ENCODE measurements at places on chromosomes 2 and 18.

DNA sequence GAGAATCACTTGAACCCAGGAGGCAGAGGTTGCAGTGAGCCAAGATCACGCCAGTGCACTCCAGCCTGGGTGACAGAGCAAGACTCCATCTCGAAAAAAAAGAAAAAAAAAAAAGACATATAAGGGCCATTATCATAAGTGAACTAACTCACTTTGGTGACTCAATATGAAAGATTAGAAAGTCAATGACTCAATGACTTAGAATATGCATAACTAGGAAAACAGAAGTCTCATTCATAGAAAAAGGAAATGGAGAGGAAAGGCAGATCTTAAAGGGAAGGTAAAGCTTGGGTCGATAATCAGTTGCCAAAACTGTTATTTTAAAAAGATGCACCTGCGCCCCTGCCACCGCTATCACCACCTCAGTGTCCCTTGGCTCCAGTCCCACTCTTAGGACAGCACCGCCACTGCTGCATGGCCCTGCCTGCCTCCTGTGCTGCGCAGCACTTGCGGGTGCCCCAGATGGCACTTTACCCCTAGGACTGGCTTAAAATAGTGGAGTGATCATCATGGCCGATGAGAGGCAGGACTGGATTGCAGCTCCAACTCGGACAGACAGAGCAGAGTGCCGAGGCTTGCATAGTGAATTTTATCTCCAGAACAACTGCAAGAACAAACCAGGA lies 54.7 kb downstream of the INO80D start:
- no peak for DNase-seq

- DNase-seq: peak; percentile 8
Observed at GRCh38 chr18:25896178-25896780, 194.1 kb downstream of the SS18 start.

GRCh38 chr2:100403722-100404121 lies 13.7 kb downstream of the CHST10 start:
- DNase-seq: no peak

DNA sequence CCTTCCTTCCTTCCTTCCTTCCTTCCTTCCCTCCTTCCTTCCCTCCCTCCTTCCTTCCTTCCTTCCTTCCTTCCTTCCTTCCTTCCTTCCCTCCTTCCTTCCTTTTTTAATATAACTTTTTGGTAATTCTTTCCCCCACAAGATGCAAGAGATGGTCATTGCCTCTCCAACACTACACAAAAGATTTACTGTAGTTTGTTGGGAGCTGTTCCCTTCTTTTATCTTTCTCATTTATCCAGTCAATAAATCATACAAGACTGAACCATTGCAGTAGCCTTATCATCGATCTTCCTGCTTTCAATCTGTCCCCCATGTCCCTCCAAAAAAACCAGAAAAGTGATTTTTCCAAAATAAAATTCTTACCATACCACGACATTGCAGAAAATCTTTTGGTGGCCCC lies 8.2 kb downstream of the APCDD1 start:
- no peak for DNase-seq

- DNase-seq: no peak
Observed at GRCh38 chr18:3664563-3665178, 214.7 kb downstream of the TGIF1 start.
